ENCODE measurements at places on chromosomes 16 and 17.
A peak's percentile ranks its signal among the peaks of the same experiment; 100 is the strongest.

DNA sequence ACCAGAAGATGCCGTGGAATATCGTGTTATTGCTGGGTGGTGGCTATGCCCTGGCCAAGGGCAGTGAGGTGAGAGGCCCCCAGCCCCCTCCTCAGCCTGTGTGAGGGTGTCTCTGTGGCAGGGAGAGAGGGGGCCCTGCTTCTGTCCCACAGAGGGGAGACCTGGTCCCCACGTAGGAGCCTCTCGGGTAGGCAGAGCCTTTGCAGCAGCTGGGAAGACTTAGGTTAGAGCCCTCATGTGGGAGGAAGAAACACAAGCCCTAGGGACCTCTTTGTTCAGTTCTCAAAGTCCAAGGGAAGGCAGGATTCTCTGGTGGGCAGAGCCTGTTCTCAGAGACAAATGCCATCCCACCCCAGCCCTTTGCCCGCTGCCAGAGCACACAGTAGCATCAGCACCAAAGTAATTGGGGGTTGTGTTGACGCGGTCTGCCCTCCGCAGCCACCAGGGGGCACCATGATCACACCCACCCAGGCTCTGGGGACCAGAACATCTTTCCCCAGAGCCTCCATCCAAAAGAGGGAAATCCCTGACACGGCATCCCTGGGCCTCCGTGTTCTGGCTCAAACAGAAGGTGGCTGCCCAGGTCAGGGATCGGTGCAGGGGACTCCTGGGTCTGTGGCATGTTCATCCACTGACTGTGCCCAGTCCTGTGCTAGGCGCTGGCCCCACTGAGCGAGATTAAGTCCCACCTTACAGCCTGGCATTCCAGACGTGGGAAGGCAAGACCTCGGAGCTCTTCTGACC lies 11.5 kb upstream of the FOXN1 start:
- peak; percentile 12 for DNase-seq

GRCh38 chr17:8119581-8120519 lies 1.5 kb upstream of the ALOXE3 start:
- peak; percentile 93 for DNase-seq

- no peak for DNase-seq
Observed at GRCh38 chr16:85041219-85042166, 13.9 kb downstream of the KIAA0513 start.

GRCh38 chr17:7014995-7015958 lies 2.9 kb downstream of the RNASEK start:
- DNase-seq, result no peak

DNA sequence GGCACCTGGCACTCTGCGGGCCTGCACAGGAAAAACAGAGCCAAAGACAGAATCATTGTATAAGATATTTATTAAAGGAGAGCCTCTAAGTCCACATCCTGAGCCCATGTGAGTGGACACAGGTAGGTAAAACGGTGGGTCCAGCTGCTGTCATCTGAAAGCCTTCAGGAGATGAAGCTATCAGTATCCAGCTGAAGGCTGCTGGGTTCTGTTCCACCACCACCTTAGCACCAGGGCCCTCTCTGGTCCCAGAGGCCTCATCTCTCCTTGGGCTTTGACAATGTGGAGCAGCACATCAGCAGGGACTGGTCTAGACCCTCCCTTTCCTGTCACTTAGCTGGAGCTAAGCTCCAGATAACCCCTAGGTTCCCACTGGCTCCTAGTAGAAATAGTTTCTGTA lies 7.3 kb downstream of the TMEM106A start:
- no peak for DNase-seq

DNA sequence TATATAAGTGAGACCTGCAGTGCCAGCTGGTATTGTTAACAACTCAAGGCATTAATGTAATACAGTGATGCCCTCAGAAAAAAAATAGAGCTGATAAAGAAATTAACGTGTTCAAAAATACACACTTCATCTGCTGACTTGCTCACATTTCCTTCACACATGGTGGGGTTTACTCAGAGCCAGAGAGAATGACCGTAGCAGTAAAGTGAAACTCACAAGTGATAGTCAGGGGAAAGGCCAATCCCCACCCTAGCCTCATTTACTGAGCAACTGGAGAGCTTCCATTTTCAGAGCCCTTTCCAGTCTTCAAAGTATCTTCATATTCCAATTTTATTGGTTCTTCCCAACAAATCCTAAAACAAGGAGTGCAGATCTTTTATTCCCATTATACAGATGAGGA lies 74.0 kb upstream of the HLF start:
- no peak for DNase-seq

DNA sequence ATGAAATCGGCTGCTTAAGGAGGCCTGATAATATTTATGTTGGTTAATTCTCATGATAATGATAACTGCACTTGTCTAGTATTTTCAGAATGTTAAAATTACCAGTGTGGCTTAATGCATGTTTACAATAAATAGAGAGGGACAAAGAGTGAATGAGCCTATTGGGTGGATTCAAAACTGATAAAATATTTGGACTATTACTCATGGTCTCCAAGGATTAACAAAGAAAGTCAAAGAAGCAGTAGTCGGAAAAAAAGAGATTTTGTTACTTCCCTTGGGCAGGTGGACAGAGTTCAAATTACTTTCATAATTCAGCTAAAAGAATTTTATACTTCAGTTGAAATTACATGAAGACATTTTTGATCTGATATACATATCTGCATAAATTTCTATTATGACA lies 258.2 kb upstream of the PMFBP1 start:
- DNase-seq, result no peak

- no peak for DNase-seq
Observed at GRCh38 chr17:53166731-53167130, 656.0 kb upstream of the KIF2B start.

GRCh38 chr17:73068322-73069153 lies 23.9 kb downstream of the SLC39A11 start:
- no peak for DNase-seq

DNA sequence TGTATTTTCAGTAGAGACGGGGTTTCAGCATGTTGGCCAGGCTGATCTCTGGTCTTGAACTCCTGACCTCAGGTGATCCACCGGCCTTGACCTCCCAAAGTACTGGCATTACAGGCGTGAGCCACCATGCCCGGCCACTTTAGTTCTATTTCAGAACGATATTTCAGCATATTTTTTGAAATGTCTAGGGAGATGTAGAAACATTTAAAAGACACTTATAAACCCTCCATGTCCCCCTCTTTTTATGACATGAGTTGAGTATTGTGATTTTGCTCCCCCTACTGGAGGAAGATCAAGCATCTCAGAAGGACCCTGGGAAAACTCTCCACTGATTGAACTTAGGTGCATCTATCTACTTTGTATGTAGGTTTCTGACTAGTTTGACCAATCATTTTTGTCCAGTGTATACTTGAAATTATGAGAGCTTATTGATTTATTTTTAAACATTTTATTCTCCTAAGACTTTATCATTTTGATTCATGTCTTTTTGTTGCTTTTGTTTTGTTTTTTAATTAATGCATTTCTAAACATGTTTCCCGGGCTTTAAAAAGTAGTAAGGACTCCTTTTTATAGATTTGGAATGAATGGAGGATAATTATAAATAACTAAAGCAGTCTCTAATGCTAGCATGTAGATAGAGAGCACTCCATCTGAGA lies 105.1 kb downstream of the CHD9 start:
- no peak for DNase-seq

DNA sequence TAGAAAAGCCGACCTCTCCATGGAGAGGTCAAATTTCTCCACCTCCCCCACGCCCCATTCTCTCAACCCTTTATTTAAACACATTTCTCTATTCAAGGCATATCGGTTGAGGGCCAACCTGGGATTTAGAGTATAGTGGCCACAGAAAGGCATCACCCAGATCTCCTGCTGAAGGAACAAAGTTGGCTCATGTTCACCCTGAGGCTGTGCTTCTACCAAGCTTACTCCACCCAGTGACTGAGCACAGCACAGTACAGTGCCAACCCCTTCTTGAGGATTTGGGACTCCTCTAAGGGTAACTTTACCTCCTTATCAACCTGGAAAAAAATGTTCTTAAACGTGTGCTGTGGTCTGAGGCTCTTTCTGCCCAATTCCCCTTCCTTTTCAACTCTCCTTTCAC lies 94.0 kb downstream of the CMC2 start:
- no peak for DNase-seq

DNA sequence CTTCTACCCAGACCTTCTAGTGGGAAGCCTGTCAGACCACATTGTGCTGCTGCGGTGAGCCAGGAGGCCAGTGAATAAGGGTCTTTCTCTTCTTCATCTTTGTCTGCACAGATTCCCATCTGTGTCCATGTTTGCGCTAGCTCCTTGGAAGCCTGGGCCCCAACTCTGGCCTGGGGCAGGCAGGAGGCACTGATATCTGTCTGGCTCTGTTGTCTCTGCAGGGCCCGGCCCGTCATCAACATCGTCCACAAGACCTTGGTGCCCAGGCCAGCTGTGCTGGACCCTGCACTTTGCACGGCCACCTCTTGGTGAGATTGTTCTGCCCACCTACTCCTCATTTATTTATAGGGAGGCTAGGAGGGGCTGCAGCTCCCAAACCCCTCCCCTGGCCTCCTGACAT lies 18.3 kb downstream of the ITGA3 start:
- no peak for DNase-seq

DNA sequence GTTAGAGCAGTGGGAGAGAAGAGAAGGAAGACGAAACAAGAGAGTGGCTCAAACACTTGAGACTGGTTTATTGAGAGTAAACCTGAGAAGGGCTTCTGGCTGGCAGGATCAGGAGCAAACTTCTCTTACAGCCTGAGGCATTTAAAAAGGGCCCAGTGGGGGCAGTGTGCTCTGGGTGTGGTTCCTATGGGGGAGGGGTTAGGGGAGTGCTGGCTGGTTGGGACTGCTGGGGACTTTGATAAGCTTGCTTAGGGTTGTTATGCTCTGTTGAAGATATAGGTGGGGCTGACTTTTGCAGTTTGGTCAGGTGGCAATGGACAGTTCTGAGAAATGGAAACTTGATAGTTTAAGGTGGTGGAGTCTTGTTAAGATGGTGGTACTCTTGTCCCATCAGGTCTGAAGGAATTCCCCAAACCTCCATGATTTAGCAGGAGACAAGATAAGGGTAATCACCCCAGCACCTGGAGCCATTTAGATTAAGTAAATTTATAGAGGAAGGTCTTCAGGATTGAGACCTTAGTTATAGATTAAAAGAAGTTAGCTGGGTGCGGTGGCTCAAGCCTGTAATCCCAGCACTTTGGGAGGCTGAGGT lies 79.3 kb downstream of the EMP2 start:
- DNase-seq, result no peak

GRCh38 chr16:12268606-12269005 lies 292.1 kb downstream of the SNX29 start:
- no peak for DNase-seq

GRCh38 chr17:40303708-40304551 lies 5.0 kb upstream of the RARA start:
- no peak for DNase-seq

GRCh38 chr16:57802341-57803133 lies at the start of gene KIFC3:
Gene KIFC3 (minus strand): TSS chr16:57802491. CDS start chr16:57798243, 4,248 bp downstream.
- DNase-seq, result peak; percentile 60

DNA sequence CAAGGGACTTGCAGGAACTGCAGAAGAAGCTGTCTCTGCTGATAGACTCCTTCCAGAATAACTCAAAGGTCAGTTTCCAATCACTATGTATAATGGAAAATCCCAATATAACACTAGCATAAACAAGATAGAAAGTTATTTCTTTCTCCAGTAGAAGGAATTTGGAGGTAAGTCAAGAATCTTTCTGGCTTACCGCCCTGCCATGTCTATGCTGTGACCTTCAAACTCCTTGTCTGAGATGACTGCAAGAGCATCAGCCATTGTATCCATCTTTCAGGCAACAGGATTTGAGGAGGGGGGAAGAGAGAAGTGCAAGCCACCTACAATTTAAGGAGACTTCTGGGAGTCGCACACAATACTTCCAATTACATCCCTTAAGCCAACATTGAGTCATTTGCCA lies 2.7 kb downstream of the LDAF1 start:
- DNase-seq, result no peak

DNA sequence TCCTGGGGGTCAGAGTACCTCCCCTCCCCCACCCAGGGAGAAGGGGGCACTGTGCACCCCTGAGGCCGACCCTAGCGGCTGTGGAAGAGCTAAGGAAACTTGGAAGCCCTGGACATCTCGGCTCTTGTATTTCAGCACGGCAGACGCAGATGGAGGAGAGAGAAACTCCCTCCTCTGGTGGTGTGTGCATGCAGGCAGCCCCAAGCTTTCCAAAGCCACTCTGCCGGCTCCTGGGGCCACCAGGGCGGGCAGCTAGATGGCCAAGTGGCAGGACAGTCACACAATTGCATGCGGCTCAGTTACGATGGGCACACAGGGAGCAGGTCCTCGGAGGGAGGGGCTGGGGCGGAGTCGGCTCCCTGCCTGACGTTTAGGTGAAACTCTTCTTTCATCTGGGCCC lies 195.5 kb downstream of the RBFOX3 start:
- DNase-seq, result no peak

GRCh38 chr17:45666046-45666600 lies 118.0 kb upstream of the CRHR1 start:
- no peak for DNase-seq

DNA sequence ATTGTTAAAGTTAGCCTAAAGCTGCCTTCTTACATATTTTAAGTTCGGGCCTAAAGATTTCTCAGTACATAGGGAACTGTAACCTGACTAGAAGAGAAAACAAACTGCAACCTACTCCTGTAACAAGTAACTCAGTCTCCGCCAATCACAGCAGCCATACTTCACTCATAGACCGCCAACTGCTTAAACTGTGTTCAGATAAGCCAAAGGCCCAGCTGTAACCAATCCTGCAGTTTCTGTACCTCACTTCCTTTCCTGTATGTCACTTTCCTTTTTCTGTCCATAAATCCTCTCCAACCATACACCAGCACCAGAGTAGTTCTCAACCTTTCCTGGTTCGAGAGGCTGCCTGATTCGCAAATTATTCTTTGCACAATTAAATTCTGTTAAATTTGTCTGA lies 41.5 kb downstream of the GLG1 start:
- no peak for DNase-seq

DNA sequence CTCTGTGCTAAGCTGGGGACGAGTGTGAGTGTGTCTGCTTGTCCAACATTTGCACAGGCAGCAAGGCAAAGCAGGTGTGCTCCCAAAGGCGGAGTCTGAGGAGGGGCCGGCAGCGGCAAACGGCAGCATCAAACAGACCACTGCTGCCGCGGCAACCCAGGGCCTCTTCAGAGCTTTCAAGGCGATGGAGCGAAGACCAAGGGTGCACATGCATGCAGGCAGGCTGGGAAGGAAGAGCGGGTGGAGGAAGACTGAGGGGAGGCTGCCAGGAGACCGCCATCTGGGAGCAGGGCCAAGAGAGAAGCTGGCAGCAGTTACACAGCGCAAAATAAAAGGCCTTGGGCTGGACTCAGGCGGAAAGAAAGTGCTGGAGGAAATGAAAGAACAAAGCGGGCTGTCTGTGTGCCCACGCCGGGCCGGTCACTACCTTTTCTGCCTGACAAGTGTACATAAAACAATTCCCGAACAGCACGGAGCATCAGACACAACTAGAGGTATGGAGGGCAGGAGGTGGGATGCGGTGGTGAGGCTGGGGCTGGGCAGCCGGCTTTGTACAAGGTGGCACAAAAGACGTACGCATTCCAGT lies 8.5 kb downstream of the TIMM22 start:
- DNase-seq, result no peak

- DNase-seq, result peak; percentile 11
Observed at GRCh38 chr16:6684076-6684673, 648.5 kb upstream of the RBFOX1 start.

GRCh38 chr17:77316191-77316641 lies 175.4 kb downstream of the SEC14L1 start:
- no peak for DNase-seq

- DNase-seq, result no peak
Observed at GRCh38 chr17:1423456-1424135, 23.6 kb upstream of the YWHAE start.

Data from NCI-H1930 (cell line).